PC-3 (cell line): ENCODE measurements at places on chromosomes 1 and 21. TPM values are rescaled to one million over a fixed set of nuclear protein-coding genes. Genes with fewer than 3 reads are reported as not detected.

Gene IGSF3
- total RNA-seq: 15.5 and 17.2 TPM in 2 replicates

Gene GIPC2
- not detected in 2 replicates for total RNA-seq

DNA sequence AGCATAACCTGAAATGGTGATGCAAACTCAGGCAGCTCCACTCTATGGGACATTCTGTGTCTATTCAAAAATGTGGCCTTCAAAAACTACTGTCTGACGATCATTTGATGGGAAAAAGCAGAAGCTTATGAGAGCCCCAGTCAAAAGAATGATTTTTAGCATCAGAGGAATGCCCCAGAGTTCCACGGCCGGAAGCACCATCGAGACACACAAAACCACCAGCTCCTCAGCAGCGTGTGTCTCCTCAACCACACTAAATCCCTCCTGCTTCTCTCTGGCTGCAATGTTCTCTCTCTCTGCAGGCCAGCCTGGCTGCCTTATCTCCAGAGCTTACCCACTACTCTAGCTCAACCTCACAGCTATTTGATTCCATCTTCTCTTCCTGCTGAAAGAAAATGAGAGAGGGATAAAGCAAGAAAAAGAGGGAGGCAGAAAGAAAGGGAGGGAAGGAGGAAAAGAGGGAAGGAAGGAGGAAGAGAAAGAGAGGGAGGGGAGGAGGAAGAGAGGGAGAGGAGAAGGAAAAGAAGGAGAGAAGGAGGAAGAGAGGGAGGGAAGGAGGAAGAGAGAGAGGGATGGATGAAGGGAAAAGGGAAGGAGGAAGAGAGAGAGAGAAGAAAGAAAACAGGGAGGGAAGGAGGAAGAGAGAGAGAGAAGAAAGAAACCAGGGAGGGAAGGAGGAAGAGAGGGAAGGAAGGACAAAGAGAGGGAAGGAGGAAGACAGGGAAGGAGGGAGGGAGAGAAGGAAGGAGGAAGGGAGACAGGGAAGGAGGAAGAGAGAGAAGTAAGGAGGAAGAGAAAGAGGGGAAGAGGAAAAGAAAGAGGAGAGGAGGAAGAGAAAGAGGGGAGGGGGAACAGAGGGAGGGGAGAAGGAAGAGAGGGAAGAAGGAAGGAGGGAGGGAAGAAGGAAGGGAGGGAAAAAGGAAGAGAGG, 33.5 kb upstream of the LAPTM5 start:
- DNase-seq: no peak

Gene VPS45
- 39.5 and 47.8 TPM in 2 replicates for total RNA-seq

Gene ERICH3
- not detected in 2 replicates for total RNA-seq

Gene TMEM82
- not detected in 2 replicates for total RNA-seq

Gene KRTAP12-2
- total RNA-seq: not detected in 2 replicates

DNA sequence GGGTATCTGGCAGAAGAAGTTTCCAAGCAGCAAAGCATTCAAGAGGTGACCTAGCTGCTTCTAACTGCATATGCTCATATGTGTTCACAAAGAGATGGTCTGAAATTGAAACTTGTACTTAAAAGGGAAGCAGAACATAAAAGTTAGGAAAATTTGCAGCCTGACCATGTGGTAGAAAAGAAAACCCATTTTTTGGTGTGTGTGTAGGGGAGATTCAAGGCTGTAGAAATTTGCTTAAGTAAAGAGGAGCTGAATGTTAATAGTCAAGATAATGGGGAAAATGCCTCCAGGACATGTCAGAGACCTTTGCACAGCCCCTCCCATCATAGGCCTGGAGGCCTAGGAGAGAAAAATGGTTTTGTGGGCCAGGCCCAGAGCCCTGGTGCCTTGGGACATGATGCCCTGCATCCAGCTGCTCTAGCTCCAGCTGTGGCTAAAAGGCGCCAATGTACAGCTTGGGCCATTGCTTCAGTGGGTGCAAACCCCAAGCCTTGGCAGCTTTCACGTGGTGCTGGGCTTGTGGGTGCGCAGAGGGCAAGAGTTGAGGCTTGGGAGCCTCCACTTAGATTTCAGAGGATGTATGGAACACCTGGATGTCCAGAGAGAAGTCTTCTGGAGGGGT, 54.9 kb downstream of the DHRS3 start:
- DNase-seq: no peak

DNA sequence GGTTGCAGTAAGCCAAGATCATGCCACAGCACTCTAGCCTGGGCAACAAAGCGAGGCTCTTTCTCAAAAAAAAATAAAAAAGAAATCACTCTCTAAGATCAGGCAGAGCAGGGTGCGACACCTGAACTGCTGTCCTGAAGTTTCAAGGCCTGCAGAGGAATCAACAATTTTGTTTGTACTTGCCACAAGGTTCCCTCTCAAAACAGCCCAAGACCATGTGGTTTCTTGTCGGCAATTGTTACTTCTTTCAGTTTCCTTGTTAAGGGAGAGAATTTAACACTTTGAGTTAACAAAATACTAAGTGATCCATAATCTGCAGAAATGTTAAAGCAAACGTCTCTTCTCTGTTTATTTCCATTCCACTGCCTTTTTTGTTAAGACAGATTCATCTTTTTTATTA, 36.5 kb downstream of the MACO1 start:
- no peak for DNase-seq

Gene TMEM269
- 0.11 TPM in 1 of 2 replicates, not detected in the other for total RNA-seq

- peak; percentile 93 for DNase-seq
Observed at GRCh38 chr1:201361652-201362504, 15.6 kb downstream of the TNNT2 start.

DNA sequence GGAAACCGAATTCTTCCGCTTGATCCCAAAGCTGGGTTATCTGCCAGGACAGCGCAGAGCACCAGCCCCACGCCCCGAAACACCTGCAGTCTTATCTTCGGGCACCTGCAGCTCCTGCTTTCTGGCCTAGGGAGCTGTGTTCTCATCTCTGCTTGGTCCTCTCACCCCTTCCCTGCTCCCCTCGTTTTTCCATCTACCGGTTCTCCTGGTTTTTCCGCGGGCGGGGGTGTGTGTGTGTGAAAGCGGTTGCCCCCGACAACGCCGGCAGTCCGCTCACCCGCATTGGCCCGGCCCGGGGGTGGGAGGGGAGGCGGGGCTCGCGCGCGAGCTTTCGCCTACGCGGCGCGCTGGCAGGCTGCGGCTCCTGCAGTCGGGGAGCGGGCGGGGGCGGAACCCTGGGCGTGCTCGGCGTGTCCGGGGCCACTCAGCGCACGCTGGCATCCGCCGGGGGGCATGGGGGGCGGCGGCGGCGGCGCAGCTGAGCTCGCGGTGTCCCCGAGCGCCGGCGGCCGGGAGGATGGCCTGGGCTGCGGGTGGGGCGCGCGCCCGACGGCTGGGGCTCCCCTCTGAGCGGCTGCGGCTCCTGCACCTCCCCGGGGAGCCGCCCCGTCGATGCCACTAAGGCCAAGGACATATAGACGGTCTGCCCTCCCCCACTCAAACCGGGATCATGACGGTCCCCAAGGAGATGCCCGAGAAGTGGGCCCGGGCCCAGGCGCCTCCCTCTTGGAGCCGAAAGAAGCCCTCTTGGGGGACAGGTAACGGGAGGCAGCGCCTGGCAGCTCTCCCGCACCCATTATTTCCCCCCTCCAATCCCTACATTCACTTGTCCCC, 3.2 kb downstream of the ATP8B2 start:
- peak; percentile 74 for DNase-seq

DNA sequence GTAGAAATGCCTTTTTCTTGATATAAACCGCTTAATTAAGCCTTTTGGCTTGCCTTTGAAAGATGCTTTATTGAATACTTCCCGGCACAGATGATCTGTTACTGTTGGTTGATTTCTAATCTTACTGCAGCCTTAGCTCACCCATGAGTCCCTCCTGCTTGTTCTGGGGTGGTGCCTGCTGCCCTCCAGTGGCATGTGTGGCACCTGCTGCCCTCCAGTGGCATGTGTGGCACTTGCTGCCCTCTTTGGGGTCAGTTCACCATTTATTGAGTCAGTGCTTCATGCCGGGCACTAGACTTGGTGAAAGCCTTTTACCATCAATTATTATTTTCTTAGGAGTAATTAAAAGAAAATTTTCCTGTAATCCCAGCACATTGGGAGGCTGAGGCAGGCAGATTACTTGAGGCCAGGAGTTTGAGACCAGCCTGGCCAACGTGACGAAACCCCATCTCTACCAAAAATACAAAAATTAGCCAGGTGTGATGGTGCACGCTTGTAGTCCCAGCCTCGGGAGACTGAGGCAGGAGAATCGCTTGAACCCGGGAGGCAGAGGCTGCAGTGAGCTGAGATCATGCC, 54.3 kb downstream of the ADARB1 start:
- peak; percentile 82 for DNase-seq

DNA sequence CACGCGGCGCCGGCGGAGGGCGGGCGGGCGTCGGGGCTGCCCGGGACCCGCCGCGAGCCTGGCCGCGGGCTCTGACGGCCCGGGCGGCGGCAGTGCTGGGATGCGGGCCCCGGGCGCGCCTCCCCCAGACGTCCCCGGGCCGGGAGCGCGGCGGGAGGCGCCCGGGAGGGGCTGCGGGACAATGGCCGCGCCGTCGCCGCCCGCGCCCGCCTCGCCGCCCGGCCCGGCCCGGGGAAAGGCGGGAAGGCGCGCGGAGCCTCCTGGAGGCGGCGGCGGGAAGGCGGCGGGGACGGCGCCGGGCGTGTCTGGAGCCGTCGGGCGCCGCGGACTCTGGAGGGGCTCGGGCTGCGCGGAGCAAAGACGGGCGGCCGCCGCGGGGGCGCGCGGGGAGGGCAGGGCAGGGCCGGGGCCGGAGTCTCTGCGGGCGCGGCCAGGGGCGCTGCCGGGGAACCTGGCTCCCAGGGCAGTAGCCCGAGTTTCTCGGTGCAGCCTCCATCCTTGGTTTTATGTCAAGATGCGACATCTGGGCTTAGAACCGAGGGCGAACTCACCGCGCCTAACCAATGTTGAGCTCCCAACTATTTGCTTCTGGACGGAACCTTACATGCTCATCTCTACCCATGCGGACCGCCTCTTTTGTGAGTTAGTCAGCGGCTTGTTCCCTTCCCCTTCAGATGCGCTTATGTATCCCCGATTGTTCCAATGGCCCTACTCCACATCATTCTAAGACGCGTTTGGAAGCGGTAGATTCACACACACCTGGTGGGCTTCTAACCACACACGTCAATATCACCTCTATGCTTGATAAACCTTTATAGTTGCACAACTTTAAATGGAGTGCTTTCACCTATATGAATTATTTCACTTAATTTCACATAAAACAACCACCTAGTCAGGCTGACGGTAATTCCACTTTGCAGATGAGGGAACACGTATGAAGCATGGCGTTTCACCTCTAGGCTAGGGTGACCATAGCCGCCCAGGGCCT, 651 bp downstream of the ZBTB8A start:
- peak; percentile 50 for DNase-seq

GRCh38 chr1:90708236-90708786, 8.8 kb downstream of the BARHL2 start:
- DNase-seq: no peak

DNA sequence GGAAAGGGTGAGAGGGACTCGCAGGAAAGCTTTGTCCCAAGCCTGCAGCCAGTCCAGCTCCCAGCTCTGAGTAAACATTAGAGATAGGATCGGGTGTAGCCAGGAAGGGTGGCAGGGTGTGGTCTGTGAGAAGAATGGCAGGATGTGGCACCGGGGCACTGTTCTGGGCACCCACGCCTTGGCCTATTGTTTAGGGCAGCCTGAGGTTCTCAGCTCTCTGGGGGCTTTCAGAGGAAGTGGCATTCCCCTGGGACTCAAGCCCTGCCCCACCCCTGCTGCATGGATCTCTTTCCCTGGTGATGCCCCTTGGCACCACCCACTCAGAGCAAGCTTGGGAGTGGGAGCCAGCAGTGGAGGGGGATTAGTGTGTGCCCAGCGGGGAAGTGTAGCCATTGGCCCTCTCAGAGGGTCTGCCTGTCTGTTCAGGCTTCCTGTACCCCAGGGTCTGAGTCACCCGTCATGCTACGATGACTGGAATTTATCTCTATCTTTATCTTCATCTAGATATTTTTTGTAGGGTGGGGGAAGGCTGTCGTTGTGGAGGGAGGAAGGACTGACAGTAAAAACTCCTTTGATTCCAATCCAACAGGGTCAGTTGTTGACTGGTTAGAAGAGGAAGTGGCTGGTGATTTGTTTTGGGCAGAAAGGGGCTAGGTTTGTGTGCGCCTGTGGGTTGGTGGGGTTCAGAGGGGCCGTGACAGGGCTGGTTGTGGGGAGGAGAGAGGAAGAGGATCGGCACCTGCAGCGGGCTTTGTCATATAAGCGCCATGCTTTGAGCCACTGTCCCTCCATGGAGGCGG, 31.6 kb downstream of the SOX13 start:
- peak; percentile 96 for DNase-seq

Gene TCHHL1
- total RNA-seq: not detected in 2 replicates

DNA sequence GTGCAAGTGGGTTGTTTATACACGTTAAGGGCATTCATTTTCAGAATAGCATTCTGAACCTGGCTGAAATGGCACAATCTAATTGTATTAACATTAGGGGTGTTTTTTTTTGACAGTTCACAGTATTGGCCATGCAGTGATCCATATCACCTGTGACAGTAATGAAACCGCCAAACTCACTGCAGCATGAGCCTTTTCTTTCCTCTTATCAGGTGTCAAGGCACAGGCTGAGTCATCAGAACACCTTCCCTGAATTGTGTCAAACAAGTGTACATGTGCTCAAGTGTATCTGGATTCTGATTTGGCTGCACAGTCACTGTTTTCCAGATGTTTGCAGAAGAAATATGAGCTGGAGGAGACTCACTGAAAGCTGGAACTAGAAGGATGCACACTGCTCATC, 47.7 kb upstream of the C8B start:
- no peak for DNase-seq

Gene GPR25
- not detected in 2 replicates for total RNA-seq

DNA sequence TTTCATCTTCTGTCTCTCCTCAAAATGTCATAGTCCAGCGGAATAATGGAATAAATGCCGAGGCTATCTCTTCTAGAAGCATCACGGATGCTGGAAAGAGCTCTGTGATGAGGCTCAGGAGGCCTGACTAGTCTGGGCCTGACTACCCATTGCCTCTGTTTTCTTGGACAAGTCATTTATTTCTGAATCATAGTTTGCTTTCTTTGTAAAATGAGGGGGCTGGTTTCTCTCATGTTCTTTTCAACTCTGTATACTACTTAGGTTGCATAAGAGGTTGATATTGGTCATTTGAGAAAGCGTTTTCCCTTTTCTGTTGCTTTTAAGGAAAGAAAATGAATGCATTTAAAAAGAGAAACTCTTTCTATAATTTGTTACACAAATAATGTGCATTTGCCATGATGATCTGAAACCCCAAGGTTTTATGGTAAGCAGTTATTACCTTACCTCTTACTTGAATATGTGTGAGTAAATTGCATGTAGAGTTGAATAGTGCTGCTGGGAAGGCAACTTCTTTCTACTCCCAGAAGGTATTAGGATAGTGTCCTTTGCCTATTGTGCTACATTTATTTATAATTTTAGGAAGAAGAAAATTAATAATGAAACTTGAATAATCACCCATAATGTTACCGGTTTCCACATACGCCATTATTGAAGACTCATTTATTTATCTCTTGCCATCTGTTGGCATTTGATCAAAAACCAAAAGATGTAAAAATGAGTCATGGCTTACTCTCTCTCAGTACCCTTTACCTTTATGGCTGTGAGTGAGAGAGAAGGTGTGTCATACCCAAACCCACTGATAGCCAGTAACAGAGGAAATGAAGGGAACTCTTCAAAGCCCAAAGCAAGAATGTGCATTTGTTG, 179.1 kb downstream of the FASLG start:
- DNase-seq: peak; percentile 100

GRCh38 chr1:66231217-66231616, 302.7 kb upstream of the SGIP1 start:
- peak; percentile 91 for DNase-seq

Gene ZNF281
- 23.3 and 26.6 TPM in 2 replicates for total RNA-seq

- no peak for DNase-seq
Observed at GRCh38 chr1:94095112-94095637, 25.8 kb downstream of the ABCA4 start.
